ENCODE measurements at places on chromosomes 13 and 19.

- DNase-seq = no peak
These were observed 29.7 kb upstream of the KL start for GRCh38 chr13:32986552-32986951.

GRCh38 chr13:44508562-44509077 is 67.5 kb downstream of the TSC22D1 start:
- DNase-seq = no peak

DNA sequence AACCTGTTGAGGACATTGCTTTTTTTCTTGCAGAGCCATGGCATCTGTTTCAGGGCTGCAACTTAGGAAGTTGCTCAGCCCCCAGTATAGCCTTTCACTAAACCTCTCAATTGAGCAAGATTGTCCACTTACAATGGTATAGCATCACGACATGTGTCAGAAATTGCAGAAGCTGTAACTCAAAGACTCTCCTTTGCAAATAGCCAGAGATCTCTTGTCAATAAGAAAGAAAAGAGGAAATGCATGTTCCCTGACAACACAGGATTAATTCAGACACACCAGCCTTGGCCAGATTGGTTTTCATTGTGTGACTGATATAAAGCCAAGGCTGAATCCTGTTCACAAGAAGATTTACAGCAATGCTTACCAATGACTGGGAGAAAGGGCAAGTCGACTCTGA is 38.7 kb upstream of the CYSLTR2 start:
- peak; percentile 81 for DNase-seq

- DNase-seq = no peak
These were observed 242.2 kb upstream of the EDNRB start for GRCh38 chr13:78160793-78161192.

GRCh38 chr19:51456541-51457290 is 1.5 kb downstream of the SIGLEC8 start:
- DNase-seq = no peak

DNA sequence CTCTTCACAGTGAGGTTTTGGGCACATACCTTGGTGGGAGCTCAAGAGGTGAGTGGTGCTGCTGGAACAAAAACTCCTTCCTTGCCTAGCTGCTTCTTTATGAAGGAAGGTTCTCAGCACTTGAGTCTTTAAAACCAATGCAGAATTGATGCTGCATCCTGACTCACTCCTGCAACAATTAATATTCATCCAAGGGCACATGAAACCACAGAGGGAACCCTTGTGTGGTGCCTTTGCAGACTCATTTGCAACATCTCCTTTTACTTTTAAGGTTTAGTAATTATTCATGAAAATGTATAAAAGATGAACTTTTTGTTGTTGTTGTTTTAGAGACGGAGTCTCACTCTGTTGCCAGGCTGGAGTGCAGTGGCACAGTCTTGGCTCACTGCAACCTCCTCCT is 30.1 kb downstream of the OPA3 start:
- DNase-seq = no peak

DNA sequence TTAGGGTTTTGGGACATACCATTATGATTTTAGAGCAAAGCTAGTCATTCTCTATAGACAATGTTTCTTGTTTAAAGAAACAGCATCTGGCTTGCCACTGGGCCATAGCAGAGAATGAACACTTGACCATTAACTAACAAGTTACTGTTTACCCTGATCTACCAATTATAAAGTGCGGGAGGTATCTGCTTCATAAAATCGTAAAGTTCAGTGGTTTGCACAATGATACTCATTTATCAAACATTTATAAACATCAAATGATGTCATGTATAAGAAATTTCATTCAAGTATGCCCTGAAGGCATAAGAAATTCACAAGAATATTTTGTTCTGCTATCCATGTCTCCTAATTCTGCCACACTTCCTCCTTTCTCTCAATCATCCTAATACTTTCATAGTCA is 139.2 kb downstream of the PCDH20 start:
- DNase-seq = no peak

DNA sequence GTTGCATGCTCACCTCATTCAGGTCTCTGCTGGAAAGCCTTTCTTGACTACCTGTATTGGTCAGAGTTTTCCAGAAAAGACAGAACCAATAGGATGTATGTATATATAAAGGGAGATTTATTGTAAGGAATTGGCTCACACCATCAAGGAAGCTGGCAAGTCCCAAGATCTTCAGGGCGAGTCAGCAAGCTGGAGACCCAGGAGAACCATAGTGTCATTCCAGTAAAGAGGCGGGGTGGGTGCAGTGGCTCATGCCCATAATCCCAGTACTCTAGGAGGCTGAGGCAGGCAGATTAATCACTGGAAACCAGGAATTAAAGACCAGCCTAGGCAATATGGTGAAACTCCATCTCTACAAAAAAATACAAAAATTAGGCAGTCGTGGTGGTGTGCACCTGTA is 30.4 kb upstream of the FARP1 start:
- no peak for DNase-seq

DNA sequence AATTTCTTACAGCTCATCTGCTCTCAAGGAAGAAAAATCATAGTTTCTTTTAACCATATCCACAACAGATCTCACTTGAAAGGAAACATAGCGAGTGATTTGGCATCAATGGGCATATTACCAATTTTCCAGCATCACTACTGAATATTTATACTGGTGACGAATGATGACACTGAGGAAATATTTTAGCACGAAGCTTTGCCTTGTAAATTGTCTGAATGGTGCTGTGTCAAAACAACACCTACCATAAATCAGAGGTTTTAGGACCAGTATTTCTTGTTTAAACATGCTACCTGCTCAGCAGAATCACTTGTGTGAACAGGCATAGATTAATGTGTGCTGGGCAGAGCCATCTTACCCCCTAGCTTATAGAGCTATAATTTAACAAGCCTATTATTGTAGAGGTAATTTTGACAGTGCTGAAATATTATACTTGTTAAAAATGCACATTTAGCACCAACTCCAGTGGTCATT is 146.8 kb downstream of the ABCC4 start:
- no peak for DNase-seq
